ENCODE measurements at places on chromosomes 4 and X.

- no peak for DNase-seq
Observed at GRCh38 chr4:140829825-140830224, 73.6 kb upstream of the TBC1D9 start.

DNA sequence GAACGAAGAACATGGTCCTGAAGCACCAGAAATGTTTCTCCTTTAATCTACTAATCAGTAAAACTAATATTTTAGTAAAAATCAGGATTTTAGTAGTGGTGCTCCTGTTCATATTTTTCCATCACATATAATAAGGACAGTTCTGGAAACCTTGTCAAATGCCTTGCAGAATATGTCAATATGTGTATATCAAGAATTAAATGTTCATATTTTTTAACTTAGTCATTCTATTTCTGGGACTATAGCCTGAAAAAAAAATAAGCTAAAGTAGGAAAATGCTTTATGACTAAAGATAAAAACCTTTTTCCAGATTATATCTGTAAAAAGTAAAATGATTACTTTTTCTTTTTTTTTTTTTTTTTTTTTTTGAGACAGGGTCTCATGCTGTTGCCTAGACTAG lies 65.1 kb downstream of the MAB21L2 start:
- DNase-seq = no peak

DNA sequence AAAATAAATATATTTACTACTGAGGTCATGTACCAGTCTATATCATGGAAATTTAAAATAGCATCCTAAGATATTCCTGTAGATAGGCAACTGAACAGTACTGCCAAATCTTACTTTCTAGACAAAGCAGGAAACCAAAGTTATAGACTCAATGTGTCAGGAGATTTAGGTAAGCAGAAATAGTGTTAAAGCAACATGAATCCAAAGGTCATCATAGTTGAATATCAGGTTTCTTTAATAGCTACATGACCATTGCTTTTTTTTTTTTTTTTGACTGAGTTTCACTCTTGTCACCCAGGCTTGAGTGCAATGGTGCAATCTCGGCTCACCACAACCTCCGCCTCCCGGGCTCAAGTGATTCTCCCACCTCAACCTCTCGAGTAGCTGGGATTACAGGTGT lies 20.2 kb upstream of the ACSL4 start:
- DNase-seq = no peak

- DNase-seq = no peak
Observed at GRCh38 chrX:15475486-15475885, 17.6 kb downstream of the PIR start.

GRCh38 chr4:128832243-128832625 lies 22.7 kb downstream of the JADE1 start:
- DNase-seq = no peak

- no peak for DNase-seq
Observed at GRCh38 chrX:96407072-96407471, 277.6 kb upstream of the DIAPH2 start.

DNA sequence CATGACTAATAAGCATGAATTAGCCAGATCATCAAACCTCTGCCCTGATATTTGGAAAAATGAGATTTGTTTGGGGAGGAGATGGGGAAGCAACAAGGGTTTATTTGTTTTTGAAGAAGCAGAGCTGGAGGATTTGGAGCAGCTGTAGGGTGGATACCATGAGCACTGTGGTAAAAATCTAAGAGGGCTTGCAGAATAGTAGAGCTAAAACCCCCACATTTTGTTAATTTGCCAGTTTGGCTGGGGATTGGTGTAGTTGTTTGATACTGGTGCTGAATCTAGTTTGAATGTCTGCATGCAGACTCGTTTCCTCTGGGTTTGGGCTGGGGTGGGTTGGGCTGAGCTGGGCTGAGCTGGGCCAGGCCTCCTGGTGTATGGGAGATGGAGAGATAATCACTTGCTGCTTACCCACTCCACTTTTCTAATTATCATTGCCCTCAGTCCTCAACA lies 43.7 kb downstream of the SMAD1 start:
- DNase-seq = no peak

GRCh38 chrX:115531818-115532403 lies 29.1 kb upstream of the PLS3 start:
- no peak for DNase-seq

DNA sequence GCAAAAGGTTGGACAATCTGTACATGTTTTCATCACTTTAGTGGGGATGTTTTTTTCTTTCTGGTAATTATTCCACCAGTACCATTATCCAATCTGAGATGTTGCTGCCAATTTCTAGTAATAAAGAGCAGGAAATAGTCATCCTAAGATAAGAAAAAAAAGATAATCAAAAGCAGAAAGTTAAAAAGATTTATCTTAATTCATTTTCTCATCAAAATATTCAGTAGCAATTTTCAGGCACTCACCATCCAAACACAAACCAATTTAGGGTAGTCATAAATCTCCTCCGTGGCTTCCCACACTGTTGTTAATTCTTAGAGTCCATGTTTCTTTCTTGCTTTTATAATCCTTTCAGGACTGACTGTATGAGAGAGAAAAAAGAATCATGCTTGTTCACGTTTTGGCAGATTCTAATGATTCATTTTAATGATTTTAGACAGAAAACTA lies 263.7 kb upstream of the UGT8 start:
- DNase-seq = no peak

DNA sequence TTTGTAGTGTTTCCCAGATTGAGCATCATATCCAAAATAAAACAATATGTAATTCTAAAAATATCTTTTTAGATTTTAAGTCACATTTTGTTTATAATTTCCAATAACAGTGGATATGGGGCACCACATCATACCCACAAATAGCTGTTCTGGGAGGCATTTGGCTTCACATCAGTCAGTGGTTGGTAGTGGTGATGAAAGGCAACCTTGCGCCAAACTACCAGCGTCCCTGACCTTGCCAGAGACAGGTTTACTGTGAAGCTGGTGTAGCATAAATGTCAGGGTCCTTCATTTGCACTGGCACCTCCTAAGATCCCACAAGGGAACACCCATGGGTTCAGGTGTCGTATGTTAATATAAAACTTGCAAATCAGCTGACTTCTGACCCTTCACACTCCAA lies 222.2 kb downstream of the DCTD start:
- no peak for DNase-seq

DNA sequence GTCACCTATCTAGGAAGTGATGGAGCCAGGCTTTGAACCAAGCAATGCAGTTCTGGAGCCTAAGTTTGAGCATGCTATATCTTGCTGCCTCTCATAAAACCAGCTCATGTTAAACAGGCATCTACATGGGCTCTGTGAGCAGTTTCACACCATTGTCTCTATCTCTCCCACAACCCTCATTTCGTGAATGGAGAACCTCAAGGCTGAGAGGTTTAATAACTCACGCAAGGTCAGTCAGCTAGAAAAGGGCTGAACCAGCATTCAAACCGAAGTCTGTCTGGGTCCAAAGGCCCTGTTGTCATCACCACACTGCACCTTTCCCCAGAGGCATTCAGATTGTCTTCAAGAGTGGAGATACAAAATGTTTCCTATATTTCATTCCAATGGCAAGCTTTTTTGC lies 369.2 kb downstream of the MID1IP1 start:
- no peak for DNase-seq

GRCh38 chr4:158543191-158543590 lies 21.5 kb downstream of the RXFP1 start:
- DNase-seq = no peak

GRCh38 chrX:30955687-30956086 lies 66.6 kb upstream of the TAB3 start:
- no peak for DNase-seq

DNA sequence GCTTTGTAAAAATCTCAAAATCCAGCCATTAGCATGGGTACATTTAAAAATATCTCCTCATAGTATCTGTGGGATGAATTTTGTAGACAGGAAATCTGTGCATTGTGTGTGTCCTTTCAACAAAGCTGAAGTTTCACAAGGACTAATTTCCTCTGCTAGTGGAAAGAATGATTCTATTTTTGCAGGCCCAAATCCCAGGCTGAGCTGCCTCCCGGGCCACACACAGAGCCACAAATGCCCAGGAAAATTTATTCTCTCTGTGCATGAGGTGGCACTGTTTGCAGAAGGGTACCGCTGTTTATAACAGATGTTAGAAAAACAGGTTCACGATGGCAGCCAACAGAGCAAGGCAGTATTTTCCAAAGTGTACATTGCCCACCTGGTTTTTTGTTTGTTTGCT lies 11.0 kb upstream of the VCX3B start:
- DNase-seq = no peak

DNA sequence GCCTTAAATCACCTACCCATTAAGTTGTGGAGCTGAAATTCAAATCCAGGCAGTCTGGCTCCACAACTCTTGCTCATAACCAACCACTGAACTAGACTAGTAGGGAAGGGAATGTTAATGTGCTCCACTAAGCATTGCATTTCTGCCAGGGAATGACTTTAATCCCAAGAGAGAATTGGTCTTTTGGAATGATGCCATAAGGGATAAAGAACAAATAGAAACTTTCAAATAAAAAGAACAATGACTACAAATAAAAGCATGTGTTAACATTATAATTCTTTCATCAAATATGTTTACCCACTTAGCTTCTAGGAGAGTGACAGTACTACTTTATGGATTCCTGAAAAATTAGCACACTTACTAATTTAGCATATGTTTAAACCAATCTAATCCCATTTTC lies 905.9 kb downstream of the CENPC start:
- no peak for DNase-seq

DNA sequence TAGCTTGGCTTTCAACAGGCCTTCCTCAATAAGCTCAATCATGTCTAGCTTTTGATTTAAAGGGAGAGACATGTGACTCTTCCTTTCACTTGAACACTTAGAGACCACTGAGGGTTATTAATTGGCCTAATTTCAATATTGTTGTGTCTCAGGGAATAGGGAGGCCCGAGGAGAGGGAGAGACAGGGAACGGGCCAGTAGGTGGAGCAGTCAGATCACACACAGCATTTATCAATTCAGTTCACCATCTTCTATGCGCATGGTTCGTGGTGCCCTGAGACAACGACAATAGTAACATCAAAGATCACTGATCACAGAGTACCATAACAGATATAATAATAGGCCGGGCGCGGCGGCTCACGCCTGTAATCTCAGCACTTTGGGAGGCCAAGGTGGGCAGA lies 17.8 kb downstream of the ZNF81 start:
- no peak for DNase-seq

DNA sequence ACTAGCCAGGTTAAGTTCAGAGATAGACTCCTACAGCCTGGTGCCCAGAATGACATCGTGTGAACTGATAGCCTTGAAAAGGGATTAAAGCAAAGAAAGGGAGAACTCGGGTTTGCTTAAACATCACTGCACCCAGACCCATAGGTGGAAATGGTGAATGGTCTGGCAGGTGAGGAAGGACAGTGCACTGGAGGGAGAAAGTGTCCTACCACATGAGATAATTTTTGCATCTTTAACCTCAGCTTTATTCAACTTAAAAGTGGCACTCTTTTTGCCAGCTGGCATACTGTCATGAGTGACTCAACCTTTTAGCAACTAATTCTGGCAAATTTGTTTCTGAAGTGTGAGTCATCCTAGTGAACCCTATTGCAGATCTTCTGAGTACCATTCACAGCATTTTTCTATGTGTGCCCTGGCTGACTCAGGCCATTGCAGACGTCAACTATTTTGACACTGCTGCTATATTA lies 53.0 kb upstream of the DAPP1 start:
- peak; percentile 75 for DNase-seq

DNA sequence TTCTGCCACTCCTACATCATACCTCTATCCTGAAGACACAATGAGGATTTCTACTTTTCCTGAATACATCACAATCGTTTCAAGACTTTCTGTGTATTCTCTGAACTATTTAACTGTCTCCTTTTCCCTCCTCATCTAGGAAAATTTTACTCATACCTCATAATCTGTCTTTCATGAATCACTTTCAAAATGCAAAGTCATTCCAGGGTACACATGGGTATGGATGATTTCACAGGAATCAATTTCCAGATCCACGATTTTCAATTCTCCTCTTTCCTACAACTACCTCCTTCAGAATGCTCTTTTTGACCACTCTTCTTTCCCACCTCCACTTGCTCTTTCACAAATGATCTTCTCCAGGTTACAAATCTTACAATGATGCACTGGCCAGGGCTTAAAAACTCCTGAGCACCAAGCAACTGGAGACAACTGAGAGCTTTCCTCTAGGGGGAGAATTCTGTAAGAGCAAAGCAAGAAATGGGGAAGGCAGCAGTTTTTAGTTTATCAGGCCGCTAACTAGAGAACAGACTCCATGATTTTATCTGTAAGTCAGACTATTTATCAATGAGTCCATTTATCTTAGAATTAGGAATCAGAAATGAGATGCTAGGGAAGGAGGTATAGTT lies 116.4 kb downstream of the PPP3CA start:
- DNase-seq = no peak

- peak; percentile 75 for DNase-seq
Observed at GRCh38 chrX:155263854-155264628, at the start of gene RAB39B. Gene RAB39B (minus strand): TSS chrX:155264491. CDS start chrX:155264288, 203 bp downstream.

- no peak for DNase-seq
Observed at GRCh38 chrX:105307762-105308161, 87.3 kb upstream of the TEX13A start.

DNA sequence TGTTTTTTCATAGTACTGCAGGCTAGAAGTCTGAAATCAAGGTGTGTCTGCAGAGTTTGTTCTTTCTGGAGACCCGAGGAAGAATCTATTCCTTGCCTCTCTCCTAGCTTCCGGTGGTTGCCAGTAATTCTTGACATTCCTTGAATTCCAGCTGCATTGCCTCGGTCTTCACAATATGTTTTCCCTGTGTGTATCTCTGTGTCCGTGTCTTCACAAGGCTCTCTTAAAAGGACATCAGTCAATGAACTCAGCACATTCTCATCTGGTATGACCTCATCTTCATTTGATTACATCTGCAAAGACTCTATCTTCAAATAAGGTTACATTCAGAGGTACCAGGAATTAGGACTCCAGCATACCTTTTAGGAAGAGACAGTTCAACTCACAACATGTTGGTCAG lies 163.4 kb downstream of the BANK1 start:
- DNase-seq = no peak

- DNase-seq = no peak
Observed at GRCh38 chr4:179989975-179990374, 2253.2 kb upstream of the TENM3 start.

GRCh38 chr4:33025236-33025635 lies 2305.1 kb downstream of the PCDH7 start:
- DNase-seq = no peak

DNA sequence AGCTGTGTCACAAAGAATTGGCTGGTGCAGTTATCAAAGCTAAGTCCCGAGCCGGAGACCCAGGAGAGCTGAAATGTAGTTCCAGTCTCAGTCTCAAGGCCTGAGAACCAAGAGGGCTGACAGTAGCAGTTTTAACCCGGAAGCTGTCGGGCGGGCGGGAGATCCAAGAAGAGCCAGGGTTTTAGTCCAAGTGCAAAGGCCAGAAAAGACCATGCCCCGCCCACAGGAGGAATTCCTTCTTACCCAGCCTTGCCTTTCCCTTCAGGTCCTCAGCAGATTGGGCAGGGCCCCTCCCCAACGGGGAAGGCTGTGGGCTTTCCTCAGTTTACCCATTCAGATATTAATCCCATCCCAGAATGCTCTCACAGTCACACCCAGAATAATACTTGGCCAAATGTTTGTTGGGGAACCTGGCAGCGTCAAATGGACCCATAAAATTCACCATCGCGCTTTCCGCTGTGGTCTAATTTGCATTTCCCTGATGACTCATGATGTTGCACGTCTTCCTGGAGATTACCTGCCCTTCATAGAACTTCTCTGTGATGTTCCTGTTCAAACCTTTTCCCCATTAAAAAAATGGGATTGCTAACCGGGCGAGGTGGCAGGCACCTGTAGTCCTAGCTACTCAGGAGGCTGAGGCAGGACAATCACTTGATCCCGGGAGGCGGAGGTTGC lies 16.2 kb downstream of the MAEA start:
- DNase-seq = peak; percentile 41

- peak; percentile 60 for DNase-seq
Observed at GRCh38 chrX:18390941-18391538, 34.4 kb upstream of the CDKL5 start.

All from activated CD4-positive, alpha-beta T cell treated with anti-CD3 and anti-CD28 coated beads, Interleukin-2, Interleukin-4, amounts not matched to agents 100 ng/mL and 50 ng/mL, durations not matched to agents 16 hours and 8 hours (primary cell).